NCI-H2171 treated with DMSO at 0.1 percent for 48 hours (cell line): ENCODE measurements at places on chromosomes 16 and 17.

- DNase-seq = no peak
Measured at GRCh38 chr17:32551186-32551955, 64.6 kb downstream of the CDK5R1 start.

DNA sequence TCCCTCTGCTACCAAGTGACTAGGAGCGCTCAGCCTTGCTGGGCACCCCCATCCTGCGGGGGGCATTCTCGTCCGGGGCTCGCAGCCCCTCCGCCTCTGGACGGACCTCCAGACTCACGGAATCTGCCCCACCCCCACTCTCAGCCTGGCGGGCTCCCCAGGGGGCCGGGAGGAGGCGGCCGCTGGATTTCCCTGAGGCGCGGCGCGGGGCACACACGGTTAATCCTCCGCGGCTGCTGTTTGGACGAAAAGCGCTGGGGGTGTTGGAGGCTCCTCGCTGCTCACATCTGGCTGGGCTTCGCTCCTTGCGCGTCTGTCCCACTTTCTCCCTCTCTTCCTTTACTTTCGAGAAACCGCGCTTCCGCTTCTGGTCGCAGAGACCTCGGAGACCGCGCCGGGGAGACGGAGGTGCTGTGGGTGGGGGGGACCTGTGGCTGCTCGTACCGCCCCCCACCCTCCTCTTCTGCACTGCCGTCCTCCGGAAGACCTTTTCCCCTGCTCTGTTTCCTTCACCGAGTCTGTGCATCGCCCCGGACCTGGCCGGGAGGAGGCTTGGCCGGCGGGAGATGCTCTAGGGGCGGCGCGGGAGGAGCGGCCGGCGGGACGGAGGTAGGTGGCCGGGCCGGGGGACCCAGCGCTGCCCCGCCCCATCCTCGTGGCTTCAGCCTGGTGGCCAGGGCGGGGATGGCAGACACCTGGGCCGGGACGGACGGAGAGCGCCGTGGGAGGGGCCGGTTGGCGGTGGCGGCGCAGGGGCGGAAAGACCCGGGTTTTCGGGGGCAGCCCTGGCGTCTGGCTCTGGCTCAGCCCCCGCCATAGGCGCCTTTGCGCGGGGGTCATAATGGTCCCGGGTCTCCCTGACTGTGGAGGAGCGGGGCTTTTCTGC lies at the start of gene C1QTNF1:
C1QTNF1 (plus strand) TSS at position 284 of the 886 bp plus-strand sequence. CDS start 19,800 bp downstream, outside the sequence.
- DNase-seq = peak; percentile 38

DNA sequence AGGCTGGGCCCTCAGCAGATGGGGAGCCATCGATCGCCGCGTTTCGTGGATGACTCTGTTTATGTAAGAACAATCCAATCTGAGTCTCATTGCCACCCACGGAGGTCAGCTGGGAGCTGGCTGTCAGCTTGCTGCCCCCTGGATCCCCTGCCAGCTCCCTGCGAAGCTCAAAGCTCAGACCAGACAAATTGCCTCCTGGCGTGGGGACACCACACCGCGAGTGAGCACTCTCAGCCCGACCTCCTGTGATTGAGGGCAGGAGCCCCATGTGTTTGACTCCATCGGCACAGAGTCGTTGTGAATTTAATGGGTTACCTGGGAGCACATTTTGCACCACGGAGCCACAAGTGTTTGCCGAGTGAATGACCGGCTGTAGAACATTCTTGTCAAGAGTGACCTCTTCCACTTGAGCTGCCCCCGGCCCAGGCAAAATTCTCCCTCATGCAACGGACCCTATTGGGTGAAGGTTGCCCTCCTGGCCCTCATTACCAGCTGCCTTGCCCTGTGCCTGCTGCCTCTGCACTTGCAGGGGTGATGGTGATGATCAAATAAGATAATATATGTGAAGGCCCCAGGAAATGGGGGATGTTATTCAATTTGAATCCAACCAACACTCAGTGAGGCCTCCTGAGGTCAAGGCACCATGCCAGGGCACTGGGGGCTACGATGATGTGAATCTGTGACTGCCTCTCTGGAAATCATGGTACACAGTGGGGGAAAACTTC lies 7.6 kb upstream of the GFAP start:
- no peak for DNase-seq

DNA sequence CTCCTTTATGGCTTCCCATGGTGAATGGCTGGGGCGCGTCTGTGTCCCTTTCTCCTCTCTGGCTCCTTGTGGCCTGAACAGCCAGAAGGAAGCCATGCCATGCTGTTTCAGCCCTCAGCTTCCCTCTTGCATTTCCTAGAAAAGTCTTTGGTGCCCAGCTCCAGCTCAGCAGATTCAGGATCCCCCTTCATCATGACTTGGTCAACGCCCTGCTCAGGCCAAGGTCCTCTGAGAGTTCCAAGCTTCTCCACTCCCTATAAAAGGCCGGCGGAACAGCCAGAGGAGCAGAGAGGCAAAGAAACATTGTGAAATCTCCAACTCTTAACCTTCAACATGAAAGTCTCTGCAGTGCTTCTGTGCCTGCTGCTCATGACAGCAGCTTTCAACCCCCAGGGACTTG lies at the start of gene CCL13:
CCL13 (plus strand) TSS at position 287 of the 400 bp plus-strand sequence; CDS start at position 334, 47 bp downstream.
- DNase-seq = no peak

DNA sequence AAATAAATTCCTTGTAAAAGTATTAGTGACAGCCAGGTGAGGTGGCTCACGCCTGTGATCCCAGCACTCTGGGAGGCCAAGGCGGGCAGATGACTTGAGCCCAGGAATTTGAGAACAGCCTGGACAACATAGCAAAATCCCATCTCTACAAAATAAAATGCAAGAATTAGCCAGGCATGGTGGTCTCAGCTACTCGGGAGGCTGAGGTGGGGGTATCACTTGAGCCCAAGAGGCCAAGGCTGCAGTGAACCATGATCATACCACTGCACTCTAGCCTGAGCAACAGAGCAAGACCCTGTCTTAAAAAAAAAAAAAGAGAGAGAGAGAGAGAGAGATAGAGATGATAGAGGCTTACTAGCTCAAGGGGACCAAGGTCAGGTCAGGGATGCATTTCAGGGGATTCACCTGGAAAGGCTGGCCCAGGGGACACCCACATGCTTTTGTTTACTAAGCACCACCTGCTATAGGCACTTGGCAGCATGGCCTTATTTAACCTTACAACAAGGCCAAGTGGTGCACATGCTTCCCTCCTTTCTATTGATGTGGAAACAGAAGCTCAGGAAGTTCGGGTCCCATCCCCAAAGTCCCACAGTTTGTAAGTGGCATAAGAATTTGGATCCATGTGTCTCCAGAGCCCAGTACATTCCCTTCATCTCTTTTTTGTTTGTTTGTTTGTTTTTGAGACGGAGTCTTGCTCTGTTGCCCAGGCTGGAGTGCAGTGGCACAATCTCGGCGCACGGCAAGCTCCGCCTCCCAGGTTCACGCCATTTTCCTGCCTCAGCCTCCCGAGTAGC lies 12.4 kb upstream of the SRCIN1 start:
- peak; percentile 89 for DNase-seq

- peak; percentile 37 for DNase-seq
Measured at GRCh38 chr17:7435676-7436555, 681 bp downstream of the TMEM102 start.

- peak; percentile 66 for DNase-seq
Measured at GRCh38 chr17:61002316-61002736, 324.7 kb downstream of the BCAS3 start.

DNA sequence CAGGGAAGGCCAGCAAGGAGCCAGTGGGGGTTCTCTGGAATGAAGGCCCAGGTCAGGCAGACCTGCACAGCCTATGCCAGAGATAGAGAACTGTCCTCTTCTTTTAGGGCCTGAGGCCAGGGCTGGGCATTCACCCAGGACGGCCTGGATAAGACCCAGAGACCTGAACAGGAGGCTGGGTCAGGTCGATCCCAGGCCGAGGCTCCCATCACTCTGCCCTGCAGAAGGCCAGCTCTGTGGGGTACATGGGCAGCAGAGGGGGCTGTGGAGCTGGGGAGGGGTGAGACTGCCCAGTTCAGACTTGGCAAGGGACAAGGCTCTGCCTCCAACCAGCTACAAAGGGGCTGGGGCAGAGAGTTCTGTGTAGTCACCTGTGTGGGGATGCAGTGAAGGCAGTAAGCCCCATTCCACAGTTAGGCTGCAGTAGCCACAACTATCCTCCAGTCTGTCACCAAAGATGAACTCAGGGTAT lies 14.6 kb downstream of the HSD11B2 start:
- no peak for DNase-seq

DNA sequence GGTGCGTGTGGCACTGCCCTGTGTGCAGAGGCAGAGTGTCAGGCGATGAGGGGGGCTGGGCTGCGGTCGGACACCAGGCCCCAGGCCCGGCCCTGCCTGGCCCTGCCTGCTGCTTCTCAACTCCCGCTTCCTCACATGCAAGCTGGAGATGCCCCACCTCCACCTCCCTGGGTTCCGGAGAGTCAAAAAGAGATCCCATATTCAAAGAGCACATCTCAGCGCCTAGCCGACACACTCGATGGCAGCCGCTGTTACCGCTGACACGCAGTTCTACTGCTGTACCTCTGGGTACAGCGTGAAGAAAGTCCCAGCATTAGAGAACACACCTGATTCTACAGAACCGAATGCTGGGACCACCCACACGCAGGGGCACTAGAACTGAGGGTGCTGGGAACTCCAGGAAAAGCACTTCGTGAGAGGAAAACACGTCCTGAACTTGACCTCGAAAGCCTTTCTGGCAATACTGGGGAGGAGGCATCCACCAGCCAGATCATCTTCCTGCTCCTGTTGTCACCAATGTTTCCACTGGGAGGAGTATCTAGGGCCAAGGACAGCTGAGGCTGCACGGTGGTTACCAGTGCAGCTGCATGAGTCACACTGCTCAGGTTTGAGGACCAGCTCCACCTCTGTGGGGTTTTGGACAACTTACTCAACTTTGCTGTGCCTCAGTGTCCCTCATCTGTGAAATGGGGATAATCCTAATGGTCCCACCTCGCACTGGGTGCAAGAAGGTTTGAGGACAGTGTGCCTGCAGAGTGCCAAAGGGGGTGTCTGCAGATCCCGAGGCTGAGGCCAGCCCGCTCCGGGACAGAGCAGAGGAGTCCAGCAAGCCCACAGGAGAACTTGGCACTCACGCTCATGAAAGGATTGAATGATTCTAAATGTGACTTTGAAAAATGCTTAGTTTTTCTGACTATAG lies 100.4 kb upstream of the DNAH17 start:
- no peak for DNase-seq

DNA sequence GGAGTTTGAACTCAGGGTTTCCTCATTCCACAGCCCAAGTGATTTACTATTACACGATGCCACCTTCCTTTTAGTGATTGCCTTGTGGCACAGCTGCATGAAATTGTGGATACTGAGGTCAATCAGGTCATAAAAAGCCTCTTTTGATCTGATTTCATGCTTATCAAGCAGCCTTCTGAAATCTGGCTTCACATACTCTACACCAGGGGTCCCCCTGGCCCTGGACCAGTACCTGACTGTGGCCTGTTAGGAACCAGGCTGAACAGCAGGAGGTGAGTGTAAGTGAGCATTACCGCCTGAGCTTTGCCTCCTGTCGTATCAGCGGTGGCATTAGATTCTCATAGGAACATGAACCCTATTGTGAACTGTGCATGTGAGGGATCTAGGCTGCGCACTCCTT lies 13.8 kb downstream of the SLFN5 start:
- DNase-seq = no peak

- no peak for DNase-seq
Measured at GRCh38 chr17:8499614-8500013, 63.9 kb downstream of the NDEL1 start.

DNA sequence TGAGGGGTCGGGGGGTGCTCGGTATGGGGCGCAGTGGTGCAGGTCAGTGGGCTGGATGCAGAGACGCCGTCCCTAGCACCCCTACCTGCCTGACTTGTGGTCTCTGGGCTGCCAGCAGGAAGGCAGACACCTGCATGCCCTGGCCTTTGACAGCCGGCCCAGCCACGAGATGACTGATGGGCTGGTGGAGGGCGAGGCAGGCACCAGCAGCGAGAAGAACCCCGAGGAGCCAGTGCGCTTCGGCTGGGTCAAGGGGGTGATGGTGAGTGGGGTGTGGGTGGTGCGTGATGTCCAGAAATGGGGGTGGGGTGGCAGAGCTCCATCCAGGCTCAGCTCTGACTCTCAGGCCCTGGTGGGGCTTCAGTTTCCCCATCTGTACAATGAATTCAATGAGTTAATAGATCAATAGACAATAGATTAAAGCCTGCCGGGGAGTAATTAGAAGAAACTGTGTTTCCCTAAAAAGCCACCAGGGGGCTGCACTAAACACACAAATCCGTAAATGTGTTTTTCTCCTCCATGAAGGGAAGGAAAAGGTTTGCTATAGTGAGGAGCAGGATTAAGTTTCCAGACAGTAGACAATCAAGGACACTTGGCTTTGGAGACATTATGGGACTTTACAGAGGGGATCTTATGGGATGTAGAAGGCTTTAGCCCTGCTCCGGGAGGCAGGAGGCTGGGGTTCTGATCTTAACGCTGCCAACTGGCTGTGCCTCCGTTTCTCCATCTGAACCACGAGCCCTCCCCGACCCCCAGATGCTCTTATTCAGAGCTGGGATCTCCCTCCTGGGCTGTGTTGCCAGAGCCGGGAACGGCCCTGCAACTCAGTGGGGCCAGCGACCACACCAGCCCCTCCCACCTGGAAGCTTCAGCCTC lies 2.2 kb downstream of the SLC12A3 start:
- DNase-seq = peak; percentile 58

- no peak for DNase-seq
Measured at GRCh38 chr17:80394629-80395216, 20.2 kb upstream of the ENDOV start.

DNA sequence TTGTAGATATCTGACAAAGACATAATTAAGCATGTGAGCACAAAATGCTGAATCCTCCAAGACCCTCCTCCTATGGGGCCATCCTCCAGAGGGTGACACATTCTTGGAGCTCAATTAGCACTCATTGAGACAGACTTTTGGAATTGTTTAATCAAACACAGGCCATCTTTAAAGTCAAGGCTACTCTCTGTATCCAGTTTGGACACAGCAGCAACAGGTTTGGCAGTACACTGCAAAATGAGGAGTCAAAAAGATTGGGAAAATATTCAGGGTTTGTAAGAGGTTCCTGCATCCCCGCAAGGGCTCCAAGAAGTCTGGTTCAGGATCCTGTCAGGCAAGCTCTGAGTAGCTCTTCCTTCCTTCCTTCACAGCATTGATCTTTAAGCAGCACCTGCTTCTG lies 1.3 kb downstream of the ITFG1 start:
- DNase-seq = no peak

DNA sequence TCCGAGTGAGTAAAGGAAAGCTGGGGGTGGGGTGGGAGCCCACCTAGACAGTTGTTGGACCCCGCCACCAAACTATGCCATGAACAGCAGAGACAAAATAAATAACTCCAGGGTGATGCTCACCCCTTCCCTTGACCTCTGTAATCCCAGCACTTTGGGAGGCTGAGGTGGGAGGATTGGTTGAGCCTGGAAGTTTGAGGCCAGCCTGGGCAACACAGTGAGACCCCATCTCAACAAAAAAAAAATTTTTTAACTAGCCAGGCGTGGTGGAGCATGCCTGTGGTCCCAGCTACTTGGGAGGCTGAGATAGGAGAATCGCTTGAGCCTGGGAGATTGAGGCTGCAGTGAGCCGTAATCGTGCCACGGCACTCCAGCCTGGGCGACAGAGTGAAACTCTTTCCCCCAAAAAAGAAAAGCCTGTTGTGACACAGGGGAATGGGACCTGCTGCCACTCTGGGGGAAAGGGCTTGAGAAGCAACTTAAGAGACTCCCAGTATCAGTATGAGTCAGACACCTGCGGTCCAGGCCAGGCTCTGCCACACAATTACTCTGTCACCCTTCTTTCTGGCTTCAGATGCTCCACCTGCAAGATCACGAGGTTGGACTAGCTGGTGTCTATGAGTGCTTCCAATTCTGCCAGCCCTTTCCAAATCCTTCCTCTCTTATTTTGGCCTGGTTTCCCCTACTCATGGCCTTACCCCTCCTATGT lies 5.0 kb downstream of the SGCA start:
- no peak for DNase-seq
